ENCODE measurements at places on chromosomes 11 and 22. TPM values are rescaled to one million over a fixed set of nuclear protein-coding genes. Genes with fewer than 3 reads are reported as not detected.
A peak's percentile ranks its signal among the peaks of the same experiment; 100 is the strongest.

DNA sequence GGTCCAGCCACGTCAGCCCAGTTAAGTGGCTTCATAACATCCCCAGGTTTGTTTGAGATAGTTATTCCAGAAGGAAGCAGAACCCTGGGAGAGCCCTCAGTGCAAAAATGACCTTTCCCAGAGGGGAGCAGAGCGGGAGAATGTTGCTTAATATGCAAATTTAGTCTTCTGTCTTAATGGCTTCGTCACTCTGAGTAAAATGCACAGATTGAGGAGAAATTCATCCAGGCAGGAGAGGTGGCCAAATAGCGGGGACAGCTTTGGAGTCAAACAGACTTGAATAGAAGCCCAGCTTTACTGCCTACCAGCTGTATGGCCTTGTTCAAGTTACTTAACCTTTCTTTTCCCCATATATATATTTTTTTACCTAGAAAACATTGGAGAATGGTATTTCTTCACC is 12.3 kb upstream of the NRGN start:
- H3K36me3 ChIP-seq = no peaks in the 10 kb centered on the region
- no peak overlapping the region for H3K4me3 ChIP-seq
- no peak for DNase-seq
- peaks cover 3% of the 10 kb centered on the region for H3K27me3 ChIP-seq
- H3K4me1 ChIP-seq = no peaks in the 10 kb centered on the region
- H3K27ac ChIP-seq = no peak overlapping the region

DNA sequence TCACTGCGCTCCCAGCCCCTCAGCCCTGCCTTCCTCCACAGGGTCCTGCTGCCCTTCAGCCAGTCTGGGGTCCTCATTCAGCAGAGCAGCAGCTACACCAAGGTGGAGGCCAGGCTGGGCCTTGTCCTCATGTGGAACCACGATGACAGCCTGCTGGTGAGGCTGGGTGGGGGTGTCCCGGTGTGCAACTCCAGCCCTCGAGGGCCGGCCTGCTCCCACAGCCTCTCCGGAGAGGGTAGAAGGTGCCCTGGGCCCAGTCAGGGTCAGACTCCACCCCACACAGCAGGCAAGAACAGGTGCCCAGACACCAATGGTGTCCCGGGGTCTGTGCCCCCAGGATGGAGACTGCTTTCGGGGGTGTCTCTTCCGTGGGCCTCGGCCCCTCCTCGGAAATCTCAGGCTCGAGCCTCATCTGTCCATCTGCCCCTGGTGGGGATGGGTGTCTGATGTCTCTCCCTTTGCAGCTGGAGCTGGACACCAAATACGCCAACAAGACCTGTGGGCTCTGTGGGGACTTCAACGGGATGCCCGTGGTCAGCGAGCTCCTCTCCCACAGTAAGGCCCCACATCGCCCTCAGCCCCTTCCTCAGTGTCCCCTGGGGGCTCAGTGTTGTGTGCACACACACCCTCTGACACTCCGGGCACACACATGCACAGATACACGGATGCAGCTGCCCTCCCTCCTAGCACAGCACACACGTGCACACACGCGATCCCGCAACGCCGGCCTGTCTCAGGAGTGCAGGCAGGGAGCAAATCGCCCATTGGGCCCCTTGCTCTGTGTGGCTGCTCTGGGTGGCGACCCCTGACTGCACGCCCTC is 4.9 kb downstream of the MUC5AC start:
- H3K27me3 ChIP-seq = no peaks in the 10 kb centered on the region
- no peaks in the 10 kb centered on the region for H3K36me3 ChIP-seq
- no peak for DNase-seq

DNA sequence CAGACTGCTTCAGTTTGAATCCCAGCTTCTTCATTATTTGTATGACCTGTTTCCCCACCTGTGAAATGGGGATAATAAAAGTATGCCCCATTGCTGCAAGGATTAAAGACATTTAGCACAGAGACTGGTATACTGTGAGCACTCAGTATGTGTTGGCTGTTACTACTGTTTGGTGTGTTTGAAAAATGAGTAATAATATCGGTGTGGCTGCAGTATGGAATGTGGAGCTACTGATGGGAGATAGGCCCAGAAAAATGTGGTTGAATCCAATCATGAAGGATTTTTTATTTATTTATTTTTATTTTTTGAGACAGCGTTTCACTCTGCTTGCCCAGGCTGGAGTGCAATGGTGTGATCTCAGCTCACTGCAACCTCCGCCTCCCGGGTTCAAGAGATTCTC is 9.1 kb upstream of the C1QTNF4 start:
- H3K4me3 ChIP-seq = no peak overlapping the region
- no peaks in the 10 kb centered on the region for H3K4me1 ChIP-seq
- H3K27ac ChIP-seq = no peak overlapping the region
- no peaks in the 10 kb centered on the region for H3K36me3 ChIP-seq
- H3K27me3 ChIP-seq = no peaks in the 10 kb centered on the region

DNA sequence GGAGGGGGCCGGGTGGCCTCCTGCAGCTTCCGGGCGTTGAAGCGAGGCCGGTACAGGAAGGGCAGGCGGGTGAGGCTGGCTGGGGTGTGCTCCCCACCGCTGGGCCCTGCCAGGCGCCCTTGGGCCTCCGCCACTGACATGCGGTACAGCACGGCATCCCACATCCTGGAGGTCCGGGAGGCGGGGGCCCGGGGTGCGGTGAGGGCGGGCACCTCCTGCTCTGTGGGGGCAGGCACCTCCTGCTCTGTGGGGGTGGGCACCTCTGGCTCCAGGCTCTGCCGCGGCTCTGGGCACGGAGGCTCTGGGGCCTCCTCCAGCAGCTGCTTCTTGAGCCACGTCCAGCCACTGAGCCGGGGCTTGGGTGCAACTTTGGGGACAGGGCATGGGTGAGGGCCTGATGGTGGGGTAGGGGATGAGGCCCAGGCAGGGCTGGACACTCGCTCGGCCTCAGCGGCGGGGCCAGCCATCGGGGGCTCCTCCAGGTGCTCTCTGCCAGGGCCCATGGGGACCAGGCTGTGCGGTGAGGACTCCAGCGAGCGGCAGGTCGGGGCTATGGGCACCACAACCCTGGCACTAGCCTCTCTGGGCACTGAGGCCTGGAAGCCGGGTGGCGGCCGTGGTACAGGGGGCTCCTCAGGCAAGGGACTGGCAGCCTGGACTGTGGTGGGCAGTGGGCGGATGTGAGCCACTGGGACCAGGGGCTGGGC is 2.3 kb downstream of the PRR33 start:
- peak overlapping the region; percentile 56 for H3K4me3 ChIP-seq
- H3K27ac ChIP-seq = peak overlapping the region; percentile 31
- peaks cover 39% of the 10 kb centered on the region for H3K4me1 ChIP-seq
- H3K27me3 ChIP-seq = no peaks in the 10 kb centered on the region
- peaks cover 22% of the 10 kb centered on the region for H3K36me3 ChIP-seq
- DNase-seq = peak; percentile 89

DNA sequence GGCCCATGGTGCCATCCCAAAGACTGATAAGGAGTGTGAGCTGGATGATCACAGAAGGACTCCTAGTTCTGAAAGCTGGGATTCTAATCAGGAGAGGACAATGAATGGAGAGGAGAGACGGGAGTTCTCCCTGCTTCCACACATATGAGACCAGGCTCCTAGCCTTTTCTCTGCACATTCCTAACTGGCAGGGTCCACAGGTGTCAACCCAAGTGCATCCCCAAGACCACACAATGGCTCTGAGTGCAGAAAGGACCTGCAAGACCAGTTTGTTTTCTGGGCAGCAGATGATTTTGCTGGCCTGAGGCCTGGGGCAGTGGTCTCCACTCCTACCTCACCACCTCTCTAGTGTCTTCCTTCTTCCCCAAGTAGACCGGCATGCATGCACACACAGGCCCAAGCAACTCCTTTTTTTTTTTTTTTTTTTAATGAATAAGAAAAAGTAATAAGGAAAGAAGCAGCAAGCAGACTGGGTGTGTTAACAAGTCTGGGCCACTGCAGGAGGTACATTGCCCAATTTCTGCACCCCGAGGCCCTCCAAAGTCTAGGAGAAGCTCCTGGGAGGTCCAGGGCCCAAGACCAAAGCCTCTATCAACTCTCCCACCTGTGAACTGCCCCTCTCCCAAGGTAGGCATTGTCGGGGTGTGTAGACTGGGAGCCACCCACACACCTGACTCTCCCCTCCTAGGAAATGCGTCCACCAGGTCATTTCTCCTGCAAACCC is 1.2 kb upstream of the TSKU start:
- no peaks in the 10 kb centered on the region for H3K36me3 ChIP-seq
- peak overlapping the region; percentile 27 for H3K27ac ChIP-seq
- no peak overlapping the region for H3K4me3 ChIP-seq
- H3K4me1 ChIP-seq = no peaks in the 10 kb centered on the region
- no peaks in the 10 kb centered on the region for H3K27me3 ChIP-seq

GRCh38 chr22:43878831-43879550 is 12.8 kb downstream of the PNPLA5 start:
- H3K27me3 ChIP-seq = no peaks in the 10 kb centered on the region
- DNase-seq = no peak
- H3K4me1 ChIP-seq = no peaks in the 10 kb centered on the region
- H3K4me3 ChIP-seq = no peak overlapping the region
- no peaks in the 10 kb centered on the region for H3K36me3 ChIP-seq

- peak overlapping the region; percentile 90 for H3K27ac ChIP-seq
- H3K27me3 ChIP-seq = no peaks in the 10 kb centered on the region
- peaks cover 8% of the 10 kb centered on the region for H3K36me3 ChIP-seq
- peak; percentile 16 for DNase-seq
- peak overlapping the region; percentile 78 for H3K4me3 ChIP-seq
Measured at GRCh38 chr11:3056296-3057068, 741 bp downstream of the CARS1 start.

- no peaks in the 10 kb centered on the region for H3K27me3 ChIP-seq
- H3K27ac ChIP-seq = no peak overlapping the region
- H3K4me1 ChIP-seq = no peaks in the 10 kb centered on the region
- H3K4me3 ChIP-seq = no peak overlapping the region
- no peak for DNase-seq
- no peaks in the 10 kb centered on the region for H3K36me3 ChIP-seq
Measured at GRCh38 chr11:66904981-66905521, 48.2 kb downstream of the LRFN4 start.

DNA sequence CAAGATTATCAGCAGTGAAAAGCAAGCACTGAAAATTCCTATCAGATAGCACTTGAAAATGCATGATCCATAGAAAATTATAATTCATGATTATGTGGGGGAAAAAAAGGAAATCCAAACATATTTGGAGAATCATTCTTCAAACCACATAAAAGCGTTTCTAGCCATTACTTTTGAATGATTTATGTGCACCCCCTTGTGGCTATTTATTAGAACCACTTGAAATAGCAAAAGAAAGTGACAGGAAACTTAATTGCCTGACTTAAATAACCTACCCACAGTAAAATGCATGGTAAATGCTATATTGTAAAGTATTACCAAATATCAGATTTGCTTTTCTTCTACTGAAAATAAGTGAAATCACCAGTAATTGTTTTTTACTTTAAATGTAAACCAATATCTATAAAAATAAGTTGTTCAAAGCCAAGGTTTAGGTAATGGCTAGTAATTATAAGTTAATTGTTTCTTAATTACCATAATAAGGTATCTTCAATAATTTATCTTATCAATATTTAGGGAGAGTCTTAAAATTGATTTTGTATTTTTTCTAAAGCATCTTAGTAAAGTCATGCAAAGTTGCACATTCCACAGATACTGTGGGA is 168.5 kb downstream of the ARHGAP42 start:
- no peak for DNase-seq
- no peak overlapping the region for H3K27ac ChIP-seq
- no peaks in the 10 kb centered on the region for H3K27me3 ChIP-seq
- no peaks in the 10 kb centered on the region for H3K36me3 ChIP-seq
- no peak overlapping the region for H3K4me3 ChIP-seq

DNA sequence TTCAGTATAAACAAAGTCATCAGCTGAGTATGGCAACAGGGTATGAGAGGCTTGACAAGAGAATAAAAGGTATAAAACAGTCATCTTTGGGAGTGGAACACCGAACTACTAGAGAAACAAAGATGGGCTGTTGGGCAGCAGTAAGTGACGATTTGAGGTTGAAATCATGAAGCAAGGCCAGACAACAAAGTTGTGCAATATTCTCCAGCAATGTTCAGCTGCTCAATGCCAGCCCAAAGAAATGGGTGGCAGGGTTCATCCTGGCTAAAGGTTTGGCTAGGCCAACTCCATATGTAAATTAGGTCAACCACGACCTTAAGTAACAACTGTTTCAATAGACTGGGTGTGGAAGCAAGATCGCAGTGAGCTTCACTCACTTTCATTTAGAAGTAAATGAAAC is 6.2 kb downstream of the APIP start:
- no peak overlapping the region for H3K27ac ChIP-seq
- DNase-seq = no peak
- no peak overlapping the region for H3K4me3 ChIP-seq
- H3K27me3 ChIP-seq = no peaks in the 10 kb centered on the region
- H3K4me1 ChIP-seq = peaks cover 14% of the 10 kb centered on the region

DNA sequence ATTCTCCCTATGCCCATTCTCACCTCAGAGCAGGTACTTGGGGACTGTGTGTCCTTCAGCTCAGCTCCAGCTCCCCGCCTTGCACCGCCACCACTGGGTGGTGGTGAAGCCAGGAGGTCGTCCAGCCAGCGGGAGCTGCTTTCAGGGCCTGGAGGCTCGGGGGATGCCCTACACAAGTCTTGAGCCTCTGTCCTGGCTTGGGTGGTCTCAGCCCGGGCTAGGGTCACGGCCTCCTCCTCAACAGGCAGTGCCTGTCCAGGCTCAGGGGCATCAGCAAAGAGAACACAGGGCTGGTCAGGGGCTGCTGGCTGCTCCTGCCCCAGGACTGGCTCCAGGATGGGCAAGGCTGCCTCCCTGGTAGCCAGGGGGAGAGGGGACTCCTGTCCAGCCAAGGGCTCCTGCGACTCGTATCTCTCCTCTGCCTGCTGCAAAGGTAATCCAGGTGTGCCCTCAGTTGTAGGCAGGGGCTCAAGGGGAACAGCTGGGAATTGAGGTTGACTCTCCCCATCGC is 12.2 kb downstream of the TNKS1BP1 start:
- H3K4me3 ChIP-seq = no peak overlapping the region
- H3K4me1 ChIP-seq = peaks cover 8% of the 10 kb centered on the region
- no peaks in the 10 kb centered on the region for H3K27me3 ChIP-seq
- DNase-seq = no peak
- peaks cover 8% of the 10 kb centered on the region for H3K36me3 ChIP-seq

GRCh38 chr11:6646918-6647679 is 8.5 kb downstream of the DCHS1 start:
- no peaks in the 10 kb centered on the region for H3K36me3 ChIP-seq
- H3K27ac ChIP-seq = no peak overlapping the region
- no peaks in the 10 kb centered on the region for H3K27me3 ChIP-seq
- DNase-seq = no peak

GRCh38 chr11:118619444-118620197 is 12.2 kb downstream of the PHLDB1 start:
- H3K27ac ChIP-seq = no peak overlapping the region
- DNase-seq = no peak
- H3K4me1 ChIP-seq = peaks cover 8% of the 10 kb centered on the region
- H3K4me3 ChIP-seq = no peak overlapping the region
- H3K36me3 ChIP-seq = no peaks in the 10 kb centered on the region
- peaks cover 5% of the 10 kb centered on the region for H3K27me3 ChIP-seq

- H3K27me3 ChIP-seq = no peaks in the 10 kb centered on the region
- H3K27ac ChIP-seq = no peak overlapping the region
- DNase-seq = no peak
Measured at GRCh38 chr11:19332476-19332875, 91.7 kb upstream of the E2F8 start.

The CHRM4 gene
- not detected for total RNA-seq

The MMP12 gene
- not detected for total RNA-seq

The SUSD2 gene
- total RNA-seq = 0.31 TPM

The TP53AIP1 gene
- not detected for total RNA-seq

The OR5AL1 gene
- total RNA-seq = not detected

The MYO7A gene
- total RNA-seq = 0.20 TPM

Measured in CD8-positive, alpha-beta memory T cell (primary cell).